HuH-7.5 (cell line): ENCODE measurements at places on chromosomes 2 and 18.
A peak's percentile ranks its signal among the peaks of the same experiment; 100 is the strongest.

- peak; percentile 29 for DNase-seq
Measured at GRCh38 chr18:22703883-22704585, 229.1 kb upstream of the RBBP8 start.

DNA sequence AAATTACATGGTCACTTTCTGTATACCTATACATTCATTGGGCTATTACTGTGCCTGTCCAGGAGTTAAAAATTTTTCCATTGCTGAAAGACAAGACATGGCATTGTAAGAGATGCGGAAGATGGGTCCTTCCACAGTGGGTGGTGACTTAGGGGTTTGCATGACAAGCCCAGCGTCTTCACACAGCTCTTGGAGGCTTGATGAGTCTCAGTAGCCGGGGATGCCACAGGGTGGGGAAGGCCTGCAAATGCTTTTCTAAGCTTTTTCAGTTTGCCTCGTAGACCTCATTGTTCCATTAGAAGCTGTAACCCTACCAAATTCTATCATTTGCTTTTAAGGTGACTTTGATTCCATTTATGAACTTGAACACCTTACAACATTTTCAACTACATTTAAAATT lies 18.1 kb upstream of the MAPRE3 start:
- DNase-seq = no peak

GRCh38 chr2:44004735-44005602 lies 9.2 kb upstream of the LRPPRC start:
- DNase-seq = no peak

DNA sequence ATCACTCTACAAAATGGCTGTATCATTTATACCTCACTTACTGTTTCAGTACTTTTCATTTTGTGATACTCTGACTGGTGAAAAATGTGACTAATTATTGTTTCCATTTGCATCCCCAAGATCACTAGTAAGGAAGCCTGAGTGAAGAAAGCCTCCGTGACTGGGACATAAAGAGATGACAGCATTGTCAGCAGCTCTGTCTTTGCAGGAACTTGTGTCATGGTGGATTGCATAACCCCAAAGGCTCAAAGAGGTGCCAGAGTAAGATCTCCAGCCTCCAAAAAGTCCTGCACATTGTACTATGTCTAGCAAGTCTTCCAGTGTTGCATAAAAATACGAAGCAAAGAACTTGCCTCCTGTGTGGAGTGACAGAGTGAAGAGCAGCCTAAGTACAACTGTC lies 187.5 kb upstream of the CRIM1 start:
- DNase-seq = no peak

DNA sequence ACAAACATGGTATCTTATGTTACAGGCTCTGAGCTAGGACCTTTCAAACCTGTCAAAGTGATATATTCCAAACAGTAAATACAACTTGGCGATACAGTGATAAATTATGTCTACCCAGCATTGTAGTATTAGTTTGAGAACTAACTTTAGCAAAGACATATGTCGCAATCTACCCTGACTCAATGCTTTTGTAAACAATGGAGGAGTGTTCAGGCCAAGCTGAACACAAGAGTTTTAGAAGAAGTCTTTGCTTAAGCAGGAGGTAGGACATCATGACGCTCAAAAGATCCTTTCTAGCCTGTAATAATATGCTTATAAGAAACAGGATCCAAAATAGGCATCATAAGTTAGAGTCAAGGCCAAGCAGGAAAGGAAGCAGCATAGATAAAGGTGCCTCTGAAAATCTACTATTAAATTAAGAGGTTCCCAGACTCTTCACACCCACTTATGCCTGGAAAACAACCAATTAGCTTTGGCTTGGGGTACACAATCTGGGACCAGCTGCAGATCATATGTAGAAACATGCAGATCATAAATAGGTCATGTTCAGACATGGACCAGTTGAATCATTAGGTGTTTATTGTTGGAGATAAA lies 132.5 kb downstream of the CSRNP3 start:
- DNase-seq = no peak

- no peak for DNase-seq
Measured at GRCh38 chr2:144040834-144041233, 479.1 kb downstream of the ZEB2 start.

GRCh38 chr2:205996161-205996560 lies 89.8 kb downstream of the INO80D start:
- DNase-seq = no peak

- no peak for DNase-seq
Measured at GRCh38 chr2:46273919-46274318, 23.3 kb upstream of the EPAS1 start.

DNA sequence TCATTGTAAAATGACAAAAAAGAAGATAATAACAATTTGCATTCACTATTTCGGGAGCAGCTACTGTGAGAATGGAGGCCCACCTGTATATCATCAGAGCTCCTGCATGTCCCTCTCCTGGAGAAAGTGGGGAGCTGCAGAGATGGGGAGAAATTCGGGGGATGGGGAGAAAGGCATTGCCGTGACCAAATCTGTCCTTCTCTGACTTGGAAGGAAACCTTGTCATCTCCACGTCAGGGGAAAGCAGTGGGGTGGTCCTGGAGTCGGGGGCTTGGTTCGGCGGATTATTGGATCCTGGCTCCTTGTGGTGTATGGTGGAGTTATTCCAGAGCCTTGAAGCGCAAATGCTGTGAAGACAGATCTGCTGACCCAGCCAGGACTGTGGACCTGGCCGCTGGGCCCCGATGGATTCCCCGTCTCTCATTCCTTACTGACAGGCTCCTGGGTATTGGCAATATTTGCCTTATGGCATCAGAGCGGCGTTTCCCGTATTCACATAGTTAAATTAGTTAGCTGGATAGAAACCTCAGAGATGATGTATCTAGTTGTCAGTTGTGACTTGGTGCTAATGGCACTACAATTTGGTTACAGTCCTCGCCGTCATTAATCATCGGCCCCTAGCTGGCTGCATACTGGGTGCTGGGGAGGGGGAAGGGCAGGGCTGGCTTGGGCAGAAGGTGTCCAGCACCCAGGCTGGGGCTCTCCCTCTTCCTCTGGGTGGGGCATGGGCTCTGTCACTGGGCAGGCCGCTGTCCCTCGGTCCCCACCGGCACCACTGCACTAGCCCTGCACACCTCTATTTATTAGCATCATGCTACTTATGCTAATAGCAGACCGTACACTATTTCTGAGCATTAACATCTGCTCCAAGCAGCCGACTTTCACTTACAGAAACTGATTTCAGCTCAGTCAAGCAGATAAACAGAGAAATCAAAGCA lies 31.7 kb downstream of the CELF4 start:
- no peak for DNase-seq

GRCh38 chr2:226882606-226883005 lies 46.8 kb downstream of the RHBDD1 start:
- no peak for DNase-seq

GRCh38 chr2:149719695-149720094 lies 132.1 kb upstream of the MMADHC start:
- DNase-seq = no peak

- DNase-seq = no peak
Measured at GRCh38 chr2:84077496-84077895, 381.6 kb downstream of the SUCLG1 start.

DNA sequence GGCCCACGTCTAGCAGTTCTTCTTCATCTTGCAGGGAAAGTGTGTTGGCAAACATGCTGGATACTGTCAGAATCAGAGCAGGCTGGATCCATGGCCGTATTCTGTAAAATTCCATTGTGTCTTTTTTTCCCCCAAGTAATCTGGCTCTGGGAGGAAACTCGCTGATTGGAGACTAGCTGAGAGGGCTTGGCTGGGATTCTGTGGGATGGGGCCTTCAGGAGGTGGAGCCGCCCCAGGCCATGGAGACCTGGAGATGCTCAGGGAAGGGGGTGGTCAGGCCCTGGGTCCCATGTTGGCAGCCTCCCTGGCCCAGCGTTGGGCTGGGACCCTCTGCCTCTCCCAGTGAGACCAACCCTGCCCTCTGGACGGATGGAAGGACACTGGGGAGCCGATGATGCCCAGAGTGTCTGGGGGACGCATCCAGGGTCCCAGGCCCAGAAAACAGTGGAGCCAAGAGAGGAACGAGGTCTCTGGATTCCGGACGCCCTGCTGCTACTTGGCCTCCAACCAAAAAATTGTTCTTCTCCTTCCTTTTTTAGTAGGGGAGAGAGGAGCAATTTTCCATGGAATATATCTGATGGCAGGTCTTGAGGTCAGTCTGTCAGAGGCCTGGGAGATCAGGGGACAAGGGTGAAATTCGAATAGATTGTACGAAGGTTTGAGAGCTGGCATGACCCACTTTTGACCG lies 114.5 kb downstream of the AGAP1 start:
- DNase-seq = no peak

- DNase-seq = no peak
Measured at GRCh38 chr2:39107724-39108273, 13.1 kb downstream of the SOS1 start.
